ENCODE measurements at places on chromosomes 16 and 17.

DNA sequence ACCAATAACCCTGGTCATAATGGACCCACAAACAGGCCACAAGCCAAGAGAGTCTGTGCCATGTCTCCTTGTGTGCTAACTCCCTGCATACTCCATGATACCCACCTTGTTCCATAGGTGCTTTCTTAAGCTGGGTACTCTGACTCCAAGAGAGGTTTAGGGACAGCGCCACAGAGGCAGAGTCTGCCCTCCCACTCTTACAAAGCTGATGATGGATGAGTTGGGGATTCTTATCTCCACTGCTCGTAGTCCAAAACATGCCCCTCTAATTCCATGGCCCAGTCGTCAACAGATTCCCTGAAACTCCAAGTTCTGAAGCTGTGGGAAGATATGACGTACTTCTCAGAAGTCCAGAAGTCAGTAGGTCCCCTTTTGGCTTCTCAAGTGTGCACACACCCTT, 184.4 kb upstream of the CCL2 start:
- no peak for DNase-seq

- DNase-seq, result no peak
These were observed 17.3 kb downstream of the COTL1 start for GRCh38 chr16:84600343-84601229.

- peak; percentile 75 for DNase-seq
These were observed 5.1 kb upstream of the NME4 start for GRCh38 chr16:391885-392335.

- DNase-seq, result no peak
These were observed 124.0 kb upstream of the MON1B start for GRCh38 chr16:77066896-77067496.

DNA sequence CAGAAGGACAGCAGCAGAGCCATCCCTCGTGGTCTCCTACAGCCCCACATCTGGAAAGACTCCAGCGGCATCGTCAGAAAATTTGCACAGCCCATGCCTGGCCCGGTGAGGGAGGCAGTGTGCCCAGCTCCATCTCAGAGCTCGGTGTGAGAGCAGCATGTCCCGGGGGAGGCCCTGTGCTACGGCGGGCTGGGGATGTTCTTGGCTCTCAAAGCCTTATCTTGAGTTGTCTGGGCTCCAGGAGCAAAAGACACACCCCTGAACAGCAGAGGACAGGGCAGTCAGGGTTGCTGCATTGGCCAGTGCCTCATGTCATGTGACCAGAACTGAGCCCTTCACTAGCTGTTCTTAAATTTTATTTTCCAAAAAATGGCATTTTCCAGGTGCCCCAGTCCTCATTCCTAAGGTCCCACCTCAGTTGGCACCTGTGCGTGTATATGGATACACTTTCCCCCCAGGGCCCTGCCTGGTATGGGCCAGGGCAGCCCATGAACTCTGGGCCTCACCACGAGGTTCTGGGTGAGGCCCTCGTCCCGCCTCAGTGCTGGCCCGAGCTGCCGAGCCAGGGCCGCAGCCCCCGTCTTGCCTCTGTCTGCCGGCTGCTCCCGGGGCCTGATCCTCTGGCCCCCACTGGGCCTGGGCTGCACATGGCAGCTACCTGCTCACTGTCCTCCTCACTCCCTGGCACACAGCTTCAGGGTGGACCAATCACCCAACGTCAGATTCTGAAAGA, 3.0 kb downstream of the NUDT16L1 start:
- no peak for DNase-seq

- DNase-seq, result no peak
These were observed 190.1 kb upstream of the TBX2 start for GRCh38 chr17:61209525-61209924.

DNA sequence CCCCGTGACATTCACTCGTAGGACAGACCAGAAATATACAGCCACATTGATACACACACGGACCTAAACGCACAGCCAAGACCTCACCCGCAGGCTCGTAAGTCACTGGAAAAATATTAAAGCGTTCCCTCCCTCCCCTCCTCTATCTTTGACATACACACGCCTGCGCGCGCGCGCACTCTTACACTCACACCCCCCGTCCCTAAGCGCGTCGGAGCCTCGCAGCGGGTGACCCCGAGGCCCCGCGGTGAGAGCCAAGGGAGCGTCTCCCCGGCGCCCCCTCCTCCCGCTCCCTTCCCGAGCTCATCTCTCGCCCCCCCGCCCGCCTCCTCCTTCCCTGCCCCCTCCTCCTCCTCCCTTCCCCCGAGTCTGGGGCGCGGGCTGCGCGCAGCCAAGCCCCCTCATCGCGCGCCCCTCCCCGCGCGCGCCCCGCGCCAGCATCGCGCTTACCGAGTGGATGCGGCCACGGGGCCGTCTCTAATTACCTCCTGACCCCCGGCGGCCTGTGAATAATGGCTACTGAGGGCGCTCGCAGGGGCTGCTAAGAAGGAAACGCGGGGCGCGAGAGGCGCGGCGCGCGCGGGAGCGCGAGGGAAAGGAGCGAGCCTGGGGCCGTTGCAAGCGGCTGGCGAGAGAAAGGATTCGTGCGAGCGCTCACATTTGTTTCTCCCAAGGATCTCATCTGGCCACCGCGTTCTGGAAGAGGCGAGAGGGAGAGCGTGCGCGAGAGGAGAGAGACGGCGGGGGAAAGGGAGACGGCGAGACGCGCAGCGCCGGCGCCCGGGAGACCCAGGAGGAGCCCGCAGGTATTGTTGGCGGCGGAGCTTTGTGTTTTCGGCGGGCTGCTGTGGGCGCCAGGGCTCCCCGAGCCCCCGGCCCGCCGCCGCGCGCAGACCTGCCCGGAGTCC, 42.4 kb downstream of the RAI1 start:
- peak; percentile 51 for DNase-seq

GRCh38 chr17:59963738-59964481, 630 bp downstream of the RNFT1 start:
- peak; percentile 53 for DNase-seq

DNA sequence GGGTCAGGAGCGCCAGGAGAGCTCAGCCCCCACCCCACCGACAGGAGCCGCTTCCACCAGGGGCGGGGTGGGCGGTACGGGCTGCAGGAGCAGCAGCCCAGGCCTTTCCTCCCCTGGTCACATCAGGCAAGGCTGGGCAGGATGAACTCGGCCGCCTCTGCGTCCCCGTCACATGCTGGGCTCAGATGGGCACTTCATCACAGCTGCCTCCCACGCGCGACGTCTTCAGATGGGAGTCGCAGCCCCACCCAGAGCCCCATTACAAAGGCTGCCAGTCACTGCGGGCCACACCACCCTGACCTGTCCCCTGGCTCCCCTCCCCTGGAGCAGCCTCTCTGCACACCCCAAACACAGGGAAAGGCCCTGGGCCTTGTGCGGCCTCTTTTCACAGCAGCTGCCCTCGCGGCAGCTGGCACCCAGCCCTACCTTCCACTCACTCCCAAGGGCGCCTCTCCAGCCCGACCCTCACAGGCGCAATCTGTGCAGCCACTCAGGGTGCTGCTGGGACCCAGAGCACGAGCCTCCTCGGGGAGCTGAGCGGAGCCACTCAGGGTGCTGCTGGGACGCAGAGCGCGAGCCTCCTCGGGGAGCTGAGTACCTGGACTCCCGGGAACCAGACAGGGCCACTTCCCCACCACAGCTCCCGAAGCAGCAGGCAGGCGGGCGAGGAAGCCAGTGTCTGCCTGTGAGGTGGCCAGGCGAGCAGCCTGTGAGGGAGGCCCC, 4.7 kb downstream of the ZNF598 start:
- no peak for DNase-seq

DNA sequence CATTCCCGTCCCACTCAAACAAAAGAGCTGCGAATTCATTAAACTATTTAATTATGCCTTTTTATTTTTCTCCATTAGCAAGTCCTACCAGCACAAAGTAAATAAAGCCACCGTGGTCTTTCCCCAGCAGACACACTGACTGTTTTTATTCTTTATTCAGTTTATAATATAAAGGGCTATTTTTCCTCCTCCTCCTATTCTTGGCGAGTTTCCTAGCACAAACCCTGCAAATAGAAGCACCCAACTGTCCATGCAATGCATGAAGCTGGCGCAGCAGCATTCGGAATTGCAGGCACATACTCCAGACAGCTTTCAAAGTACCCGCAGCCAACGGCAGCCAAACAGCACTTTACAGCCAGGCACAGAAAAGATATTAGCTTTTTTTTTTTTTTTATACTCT, 583.4 kb upstream of the PSMD7 start:
- no peak for DNase-seq

DNA sequence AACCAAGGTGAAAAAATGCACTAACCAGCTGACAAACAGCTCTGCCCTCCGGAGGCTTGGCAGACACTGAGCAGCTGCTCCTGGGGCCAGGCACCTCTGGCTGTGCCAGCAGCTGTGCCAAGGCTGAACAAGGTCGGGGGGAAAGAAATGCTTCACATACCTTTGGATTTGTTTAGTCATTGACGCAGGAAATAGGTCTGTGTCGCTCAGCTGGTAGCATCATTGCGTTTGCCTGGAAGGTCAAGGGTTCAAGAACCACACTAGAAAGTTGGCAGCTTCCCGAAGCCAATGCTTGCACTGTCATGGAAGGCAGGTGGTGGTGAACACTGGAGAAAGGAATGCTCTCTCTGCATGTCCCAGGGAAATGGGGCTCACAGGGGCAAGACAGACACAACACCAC, 63.5 kb downstream of the PCTP start:
- DNase-seq, result no peak

GRCh38 chr17:55285340-55286301, 20.9 kb downstream of the HLF start:
- DNase-seq, result no peak

GRCh38 chr16:56355221-56355620, 70.1 kb downstream of the AMFR start:
- DNase-seq, result no peak

- no peak for DNase-seq
These were observed 18.8 kb downstream of the RPH3AL start for GRCh38 chr17:333626-334396.

DNA sequence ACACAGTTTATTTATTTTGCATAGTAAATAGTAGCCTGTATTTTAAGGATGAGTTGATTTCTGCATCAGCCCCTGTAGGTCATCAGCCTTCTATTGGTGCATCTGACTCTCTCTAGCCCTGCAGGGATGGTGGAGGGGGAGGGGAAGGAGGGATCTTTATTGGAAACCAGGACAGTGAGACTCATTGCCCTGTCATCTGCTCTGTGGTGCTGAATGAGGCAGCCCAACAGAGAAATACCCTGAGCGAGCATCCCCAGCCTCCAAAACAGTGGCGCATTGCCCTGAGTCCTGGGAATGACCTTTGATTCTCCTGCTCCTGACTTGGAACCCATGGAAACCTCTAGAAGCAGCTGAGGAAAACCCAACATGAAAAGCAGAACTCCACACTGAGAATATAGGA, 45.5 kb upstream of the STH start:
- DNase-seq, result no peak

DNA sequence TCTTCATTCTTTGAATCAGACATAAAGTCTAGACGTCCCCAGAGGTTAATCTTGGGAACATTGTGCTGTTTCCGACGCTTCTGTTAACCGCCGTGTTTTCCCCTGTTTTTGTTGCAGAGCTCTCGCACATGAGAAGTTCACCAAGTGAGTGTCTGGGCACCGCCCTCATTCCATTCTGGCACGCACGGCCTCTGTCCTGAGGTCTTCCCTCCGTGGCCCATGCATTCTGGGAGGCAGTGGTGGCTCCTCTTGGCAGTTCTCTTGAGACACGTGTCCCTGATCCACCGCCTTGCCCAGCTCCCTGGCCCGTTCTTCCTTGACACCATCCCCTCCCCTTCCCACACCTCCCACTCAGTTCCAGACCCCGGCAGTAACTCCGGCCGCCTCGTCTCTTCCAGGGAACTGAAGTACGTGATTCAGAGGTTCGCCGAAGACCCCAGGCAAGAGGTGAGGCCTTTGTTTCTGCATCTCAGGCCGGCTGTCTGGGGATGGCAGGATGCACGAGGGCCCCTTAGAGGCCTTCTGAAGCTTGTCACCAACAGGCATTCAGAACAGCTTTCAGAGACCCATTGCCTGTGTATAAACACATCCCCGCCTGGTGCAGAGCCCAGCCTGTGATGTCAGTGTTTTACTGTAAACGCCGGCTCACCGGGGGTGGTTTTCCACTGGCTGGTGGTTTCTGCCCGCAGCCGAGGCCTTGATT, 85.9 kb upstream of the PLCG2 start:
- no peak for DNase-seq

DNA sequence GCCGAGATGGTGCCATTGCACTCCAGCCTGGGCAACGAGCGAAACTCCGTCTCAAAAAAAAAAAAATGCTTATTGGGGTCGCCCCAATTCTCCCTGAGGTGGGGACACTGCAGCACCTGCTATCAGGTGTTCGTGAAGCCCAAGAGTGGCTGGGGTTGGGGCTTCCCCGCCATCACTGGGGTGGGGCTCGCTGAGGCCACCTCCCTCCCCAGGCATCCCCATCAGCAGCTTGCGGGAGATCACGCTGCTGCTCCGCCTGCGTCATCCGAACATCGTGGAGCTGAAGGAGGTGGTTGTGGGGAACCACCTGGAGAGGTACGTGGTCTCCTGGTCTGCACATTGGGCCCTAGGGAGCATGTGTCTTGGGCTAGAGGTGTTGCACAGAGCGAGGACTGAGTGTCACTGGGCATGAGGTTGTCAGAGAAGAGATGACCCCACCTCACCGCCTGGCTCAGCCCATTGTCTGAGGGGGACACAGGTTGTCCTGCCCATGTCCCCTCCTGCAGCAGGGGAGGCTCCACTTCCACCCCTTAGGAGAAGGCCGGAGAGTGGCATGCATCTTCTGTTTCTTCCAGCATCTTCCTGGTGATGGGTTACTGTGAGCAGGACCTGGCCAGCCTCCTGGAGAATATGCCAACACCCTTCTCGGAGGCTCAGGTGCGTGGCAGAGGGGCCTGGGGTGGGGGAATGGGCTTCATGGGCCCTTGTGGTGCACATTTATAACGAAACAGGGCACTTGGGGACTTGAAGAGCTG, 4.9 kb downstream of the CDK10 start:
- no peak for DNase-seq

DNA sequence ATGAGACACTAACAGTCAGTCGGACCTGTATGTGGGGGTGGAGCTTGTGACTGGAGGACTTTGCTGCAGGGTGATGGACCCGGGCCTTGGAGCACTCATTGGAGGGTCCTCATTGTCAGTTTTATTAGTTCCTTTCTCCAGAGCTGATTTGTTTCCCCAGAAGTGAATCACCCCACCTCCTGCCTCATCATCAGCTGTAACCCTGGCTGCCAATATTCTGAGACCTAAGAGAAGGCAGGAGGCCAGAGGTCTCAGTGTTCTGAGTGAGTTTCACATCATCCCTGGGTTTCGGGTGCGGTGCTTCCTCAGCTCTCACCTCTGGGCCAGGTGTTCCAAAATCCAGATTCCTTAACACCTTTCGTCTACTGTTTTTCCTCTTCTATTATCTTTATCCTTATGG, 49.9 kb upstream of the KIFC3 start:
- no peak for DNase-seq

GRCh38 chr16:54286366-54287130, at the start of gene IRX3:
TSS of gene IRX3 (minus strand) at chr16:54286787. CDS start at chr16:54286050, 737 bp downstream.
- DNase-seq, result no peak

- DNase-seq, result no peak
These were observed 996 bp downstream of the STRADA start for GRCh38 chr17:63740464-63741142.
